ENCODE measurements at places on chromosomes 6 and 20. TPM values are rescaled to one million over a fixed set of nuclear protein-coding genes. Genes with fewer than 3 reads are reported as not detected.

DNA sequence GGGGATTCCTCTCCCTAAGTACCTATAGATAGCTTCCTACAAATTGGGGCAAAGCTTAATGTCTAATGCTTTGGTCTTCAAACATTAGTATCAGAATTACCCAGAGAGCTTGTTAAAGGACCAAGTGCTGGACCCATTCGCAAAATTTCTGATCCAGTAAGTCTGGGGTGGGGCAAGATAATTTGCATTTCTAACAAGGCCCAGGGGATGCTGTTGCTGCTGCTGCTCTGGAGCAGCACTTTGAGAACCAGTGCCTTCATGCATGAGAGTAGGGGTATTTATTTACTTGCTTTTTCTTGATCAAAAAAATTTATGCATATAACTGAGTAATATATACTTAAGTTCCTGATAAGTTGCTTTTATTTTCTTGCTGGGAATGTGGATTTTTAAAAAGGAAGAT is 24.5 kb upstream of the COL19A1 start:
- no peak for DNase-seq
- no peaks in the 10 kb centered on the region for H3K4me1 ChIP-seq
- no peaks in the 10 kb centered on the region for H3K36me3 ChIP-seq
- no peak overlapping the region for H3K27ac ChIP-seq

PTCRA gene
- not detected for total RNA-seq

DNA sequence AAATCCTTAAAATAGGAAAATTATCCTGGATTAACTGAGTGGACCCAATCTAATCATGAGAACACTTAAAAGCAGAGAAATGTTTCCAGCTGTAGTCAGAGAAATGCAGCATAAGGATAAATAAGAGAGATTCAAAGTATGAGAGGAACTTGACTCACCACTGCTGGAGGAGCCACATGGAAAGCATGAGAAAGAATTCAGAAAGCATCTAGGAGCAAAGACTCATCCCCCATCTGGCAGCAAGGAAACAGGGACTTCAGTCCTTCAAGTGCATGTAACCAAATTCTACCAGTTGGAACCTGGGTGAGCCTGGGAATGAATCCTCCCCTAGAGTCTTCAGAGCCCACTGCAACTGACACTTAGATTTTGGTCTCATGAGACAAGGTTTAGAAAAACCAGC is 33.7 kb downstream of the RNF146 start:
- DNase-seq, result peak; percentile 20
- H3K27me3 ChIP-seq, result no peaks in the 10 kb centered on the region
- H3K4me3 ChIP-seq, result no peak overlapping the region
- peaks cover 2% of the 10 kb centered on the region for H3K36me3 ChIP-seq

- H3K27ac ChIP-seq, result peak overlapping the region; percentile 84
- H3K36me3 ChIP-seq, result no peaks in the 10 kb centered on the region
- H3K4me3 ChIP-seq, result no peak overlapping the region
Observed at GRCh38 chr20:53699906-53700305, 106.3 kb upstream of the ZNF217 start.

DNA sequence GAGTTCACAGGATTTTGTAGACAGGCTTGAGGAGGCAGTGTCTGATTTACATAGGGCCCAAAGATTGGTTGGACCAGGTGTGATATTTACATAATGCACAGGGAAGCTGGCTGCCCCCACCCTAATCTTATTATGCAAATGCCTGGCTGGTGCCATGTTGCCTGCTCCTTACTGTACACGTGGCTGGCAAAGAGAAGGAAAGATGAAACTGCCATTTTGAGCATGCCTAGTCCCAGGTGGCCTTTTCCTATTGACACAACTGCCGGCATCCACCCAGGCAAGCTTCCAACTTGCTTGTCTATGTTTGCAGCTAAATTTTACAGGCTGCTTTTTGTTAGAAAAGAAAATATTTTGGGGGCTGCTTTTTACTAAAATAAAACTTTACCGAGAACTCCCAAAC is 174.6 kb downstream of the LMBRD1 start:
- no peaks in the 10 kb centered on the region for H3K27me3 ChIP-seq
- H3K27ac ChIP-seq, result no peak overlapping the region
- DNase-seq, result no peak
- no peaks in the 10 kb centered on the region for H3K4me1 ChIP-seq
- no peaks in the 10 kb centered on the region for H3K36me3 ChIP-seq

- H3K27ac ChIP-seq, result no peak overlapping the region
- no peak overlapping the region for H3K4me3 ChIP-seq
- no peaks in the 10 kb centered on the region for H3K4me1 ChIP-seq
- no peaks in the 10 kb centered on the region for H3K36me3 ChIP-seq
- no peaks in the 10 kb centered on the region for H3K27me3 ChIP-seq
Observed at GRCh38 chr6:15296735-15297134, 50.9 kb downstream of the JARID2 start.

DNA sequence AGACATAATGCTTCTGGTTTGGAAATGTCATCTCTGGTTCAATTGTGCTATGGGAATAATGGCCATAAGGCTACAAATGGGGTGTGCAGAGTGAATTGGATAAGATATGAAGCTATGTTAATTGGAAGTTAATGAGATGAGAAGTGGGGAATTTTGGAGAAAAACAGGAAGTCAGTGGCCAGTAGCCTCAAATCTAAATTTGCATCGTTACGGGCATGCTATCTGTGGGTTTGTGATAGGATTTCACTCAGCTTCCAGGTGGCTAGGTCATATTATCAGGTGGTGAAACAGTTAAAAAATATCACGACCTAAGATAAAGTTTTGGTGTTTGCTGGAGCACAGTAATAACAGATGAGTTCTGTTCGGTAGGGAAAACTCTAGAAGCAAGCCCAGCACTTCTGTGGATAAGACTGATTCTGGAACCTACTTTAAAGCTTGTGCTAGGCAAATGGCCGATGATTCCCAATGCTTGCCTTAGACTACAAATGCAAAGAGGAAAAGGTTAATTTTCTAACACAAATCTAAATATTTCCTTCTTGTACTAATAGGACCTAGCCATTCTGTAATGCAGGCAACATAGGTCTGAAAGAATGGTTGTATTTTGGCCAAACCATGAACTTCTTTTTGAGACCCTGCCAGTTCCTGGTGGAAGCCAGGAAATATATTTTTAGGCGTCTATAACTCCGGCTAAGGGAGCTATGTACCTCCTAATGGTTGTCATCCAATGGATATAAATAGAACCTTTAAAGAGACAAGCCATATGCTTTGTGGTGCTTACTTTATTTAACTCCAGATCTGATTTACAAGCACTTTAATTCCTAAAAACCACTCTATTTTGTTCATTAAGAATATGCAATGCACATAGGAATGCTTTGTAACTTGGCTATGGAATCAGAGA is 111.0 kb downstream of the PLCB1 start:
- H3K4me3 ChIP-seq, result no peak overlapping the region
- no peaks in the 10 kb centered on the region for H3K4me1 ChIP-seq
- no peaks in the 10 kb centered on the region for H3K36me3 ChIP-seq
- no peaks in the 10 kb centered on the region for H3K27me3 ChIP-seq
- no peak for DNase-seq

DNA sequence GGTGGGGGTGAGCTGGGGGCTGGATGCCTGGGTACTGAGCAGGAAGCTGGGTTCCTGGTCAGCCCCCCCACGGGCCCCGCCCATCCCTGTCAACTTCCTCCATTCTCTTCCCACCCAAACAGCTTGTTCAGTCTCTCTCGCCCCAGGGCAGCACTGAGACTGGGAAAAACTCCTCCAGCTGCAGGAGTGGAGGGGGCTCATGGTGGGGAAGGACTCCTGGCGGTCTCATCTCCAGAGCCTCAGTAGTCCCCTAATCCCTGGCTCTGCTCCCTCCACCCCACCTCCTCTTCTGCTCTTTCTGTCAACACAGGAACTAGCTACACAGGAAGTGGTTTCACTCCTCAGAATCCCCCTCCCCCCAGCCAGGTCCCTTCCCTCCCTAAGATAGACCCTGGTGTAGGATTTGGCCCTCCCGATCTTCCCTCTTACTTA is at the start of gene GPSM3:
Gene GPSM3, minus strand, starts transcription at position 36 of the 432 bp plus-strand sequence. CDS start 130 bp downstream, outside the sequence.
- no peak for DNase-seq
- H3K36me3 ChIP-seq, result no peaks in the 10 kb centered on the region
- no peak within 1 kb of the TSS for H3K4me3 ChIP-seq
- H3K27me3 ChIP-seq, result no peaks in the 10 kb centered on the region
- H3K4me1 ChIP-seq, result peaks cover 42% of the 10 kb centered on the region
- peak within 1 kb of the TSS; percentile 94 for H3K27ac ChIP-seq

SPATA25 gene
- 1.8 TPM for total RNA-seq

KCNK16 gene
- total RNA-seq, result not detected

NINL gene
- total RNA-seq, result 25.0 TPM

DNA sequence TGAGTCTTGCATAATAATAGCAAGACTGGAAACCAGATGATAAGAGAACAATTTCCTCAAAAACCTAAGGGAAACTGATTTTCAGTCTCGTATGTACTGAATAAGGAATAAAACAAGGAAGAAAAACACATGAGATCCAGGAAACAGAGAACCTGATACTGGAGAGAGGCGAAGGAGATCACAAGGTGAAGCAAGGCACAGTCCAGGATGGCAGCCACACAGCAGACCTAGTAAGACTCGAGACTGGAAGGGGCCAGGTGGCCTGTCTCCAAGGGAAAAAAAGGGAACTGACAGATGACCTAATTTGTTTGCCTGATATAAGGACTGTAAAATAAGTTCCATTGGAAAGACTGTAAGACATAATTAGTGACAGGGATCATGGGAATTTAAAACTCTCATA is 71.1 kb downstream of the TASP1 start:
- no peak overlapping the region for H3K27ac ChIP-seq
- H3K4me3 ChIP-seq, result no peak overlapping the region
- H3K27me3 ChIP-seq, result no peaks in the 10 kb centered on the region
- no peaks in the 10 kb centered on the region for H3K36me3 ChIP-seq
- no peak for DNase-seq

DNA sequence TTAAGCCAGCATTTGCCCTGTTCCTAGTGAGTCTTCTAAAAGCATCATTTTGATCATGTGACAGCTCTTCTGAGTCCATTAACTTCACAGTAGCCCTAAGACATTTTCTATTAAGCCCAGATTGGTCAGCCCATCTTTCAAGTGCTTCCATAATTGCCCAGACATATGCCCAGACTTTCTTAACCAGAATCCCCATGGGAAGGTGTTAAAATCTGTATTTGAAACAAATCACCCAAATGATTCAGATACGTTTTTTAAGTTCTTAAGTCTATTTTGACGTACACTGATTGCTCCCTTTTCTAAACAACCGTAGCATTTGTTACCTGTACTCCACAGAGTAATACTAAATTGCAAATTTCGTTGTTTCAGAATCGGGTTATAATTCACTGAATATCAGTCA is 89.3 kb downstream of the BCAS1 start:
- H3K27ac ChIP-seq, result no peak overlapping the region
- no peaks in the 10 kb centered on the region for H3K36me3 ChIP-seq

CALHM4 gene
- not detected for total RNA-seq

LRP11 gene
- 151 TPM for total RNA-seq

FAM184A gene
- total RNA-seq, result 8.7 TPM

DNA sequence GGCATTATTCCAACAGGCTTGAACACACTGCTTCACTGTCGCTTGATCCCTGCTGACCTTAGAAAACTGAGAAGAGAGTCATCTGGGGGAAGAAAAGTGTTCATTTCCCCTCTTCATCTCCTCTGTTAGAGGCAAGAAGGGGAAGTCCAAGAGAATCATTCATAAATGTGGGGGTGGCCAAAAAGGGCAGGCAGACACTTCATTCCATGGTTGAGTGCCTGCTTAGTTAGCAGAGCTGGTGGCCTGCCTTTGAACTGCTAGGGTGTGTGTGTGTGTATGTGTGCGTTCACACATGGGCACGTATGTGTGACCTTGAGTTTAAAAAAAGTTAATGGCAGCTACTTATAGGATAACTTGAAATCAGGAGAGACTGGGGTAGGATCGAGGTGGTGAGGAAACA is 39.4 kb upstream of the RFPL4B start:
- H3K4me3 ChIP-seq, result no peak overlapping the region
- H3K4me1 ChIP-seq, result no peaks in the 10 kb centered on the region
- no peaks in the 10 kb centered on the region for H3K27me3 ChIP-seq
- no peak for DNase-seq
- H3K36me3 ChIP-seq, result no peaks in the 10 kb centered on the region
- no peak overlapping the region for H3K27ac ChIP-seq

GRCh38 chr6:105739764-105740163 is 336.9 kb upstream of the PREP start:
- H3K4me3 ChIP-seq, result no peak overlapping the region
- H3K4me1 ChIP-seq, result no peaks in the 10 kb centered on the region
- no peaks in the 10 kb centered on the region for H3K27me3 ChIP-seq
- H3K36me3 ChIP-seq, result no peaks in the 10 kb centered on the region

GRCh38 chr6:99178168-99178567 is 171.3 kb downstream of the FAXC start:
- H3K36me3 ChIP-seq, result no peaks in the 10 kb centered on the region
- no peak overlapping the region for H3K4me3 ChIP-seq
- no peaks in the 10 kb centered on the region for H3K27me3 ChIP-seq
- DNase-seq, result no peak
- H3K27ac ChIP-seq, result no peak overlapping the region

OPRM1 gene
- not detected for total RNA-seq

CCDC28A gene
- total RNA-seq, result 4.7 TPM

DNA sequence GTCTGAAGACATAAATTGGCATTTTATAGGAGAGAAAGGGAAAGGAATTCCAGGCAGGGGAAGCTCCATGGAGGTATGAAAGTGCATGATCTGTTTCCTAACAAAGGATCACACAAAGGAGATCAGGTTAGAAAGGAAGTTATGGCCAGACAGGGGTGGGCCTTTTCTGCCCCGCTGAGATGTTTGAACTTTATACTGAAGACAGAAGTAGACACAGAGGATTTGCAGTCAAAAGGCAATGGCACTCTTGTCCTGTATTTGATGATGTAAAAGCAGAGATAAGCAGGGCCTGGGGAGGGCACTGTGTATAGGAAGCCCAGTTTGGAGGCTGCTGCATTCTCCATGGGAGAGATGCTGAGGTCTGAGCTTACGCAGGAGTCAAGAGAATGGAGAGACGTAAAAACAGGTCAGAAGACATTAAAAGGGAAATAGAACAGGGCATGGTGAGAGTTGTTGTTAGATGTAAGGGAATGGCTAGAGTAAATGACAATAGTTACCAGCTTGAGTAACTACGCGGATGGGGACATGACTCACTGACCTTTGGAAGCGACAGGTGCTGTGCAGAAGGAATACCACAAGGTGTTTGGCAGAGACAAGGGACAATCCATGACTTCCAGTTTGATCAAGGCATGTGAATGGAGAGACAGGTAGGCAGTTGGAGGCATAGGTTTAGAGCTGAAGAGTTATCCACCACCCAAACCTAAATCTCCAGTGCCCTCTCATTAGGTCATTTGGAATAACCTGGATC is 190.6 kb upstream of the SASH1 start:
- no peaks in the 10 kb centered on the region for H3K36me3 ChIP-seq
- DNase-seq, result no peak
- H3K4me1 ChIP-seq, result no peaks in the 10 kb centered on the region
- no peaks in the 10 kb centered on the region for H3K27me3 ChIP-seq

GRCh38 chr6:27863962-27864905 is 48.0 kb downstream of the OR2B2 start:
- peak overlapping the region; percentile 65 for H3K4me3 ChIP-seq
- peaks cover 9% of the 10 kb centered on the region for H3K4me1 ChIP-seq
- no peaks in the 10 kb centered on the region for H3K36me3 ChIP-seq
- no peaks in the 10 kb centered on the region for H3K27me3 ChIP-seq

GRCh38 chr20:8505476-8506200 is 373.6 kb downstream of the PLCB1 start:
- no peak overlapping the region for H3K27ac ChIP-seq
- no peak for DNase-seq
- no peaks in the 10 kb centered on the region for H3K4me1 ChIP-seq
- no peak overlapping the region for H3K4me3 ChIP-seq
- no peaks in the 10 kb centered on the region for H3K27me3 ChIP-seq

Data from Panc1 (cell line).